Renal cortex interstitium (tissue), 15 donors: ENCODE measurements at places on chromosomes 13 and 19. TPM values are rescaled to one million over a fixed set of nuclear protein-coding genes. Genes with fewer than 3 reads are reported as not detected.

Gene ZNF491
- polyA plus RNA-seq, result 3.8 TPM

DNA sequence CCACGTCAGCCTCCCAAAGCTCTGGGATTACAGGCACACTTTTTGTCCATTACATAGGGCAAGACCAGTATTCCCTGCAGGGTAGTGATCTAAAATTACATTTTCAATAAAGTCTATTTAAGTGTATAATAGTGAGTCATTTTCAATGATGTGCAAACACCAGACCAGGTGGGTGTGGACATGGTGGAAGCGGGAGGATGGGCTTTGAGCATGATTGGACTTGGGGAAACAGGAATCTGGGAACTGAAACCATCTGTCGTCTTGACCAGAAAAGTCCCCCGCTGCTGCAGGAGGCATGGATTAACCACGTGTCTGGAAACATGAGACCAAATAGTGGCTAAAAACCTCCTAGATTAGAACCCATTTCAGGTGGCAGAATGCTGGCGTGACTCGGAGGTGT, 4.9 kb downstream of the FXYD3 start:
- no peak for DNase-seq

GRCh38 chr13:59979589-59979988, 184.1 kb downstream of the DIAPH3 start:
- no peak for DNase-seq

DNA sequence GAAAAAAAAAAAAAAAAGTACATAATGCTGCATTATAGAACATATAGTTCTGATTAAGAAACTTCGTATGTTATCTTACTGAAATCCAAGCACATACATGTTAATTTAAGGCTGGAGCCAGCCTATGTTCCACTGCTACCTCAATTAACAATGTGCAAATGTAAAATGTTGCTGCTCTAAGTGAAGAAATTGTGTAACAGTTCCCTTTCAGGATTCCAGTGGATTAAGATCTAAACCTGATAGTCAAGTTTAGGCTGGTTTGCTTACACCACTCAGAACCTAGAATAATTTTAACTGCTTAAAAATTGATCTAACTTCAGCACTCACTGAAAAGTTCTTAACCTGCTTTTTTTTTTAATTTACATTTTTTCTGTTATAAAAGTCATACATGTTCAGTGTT, 4.2 kb downstream of the VPS36 start:
- no peak for DNase-seq

GRCh38 chr13:81458170-81458569, 1117.2 kb upstream of the SPRY2 start:
- DNase-seq, result peak; percentile 13
